ENCODE measurements at places on chromosomes 11 and 22. TPM values are rescaled to one million over a fixed set of nuclear protein-coding genes. Genes with fewer than 3 reads are reported as not detected.
A peak's percentile ranks its signal among the peaks of the same experiment; 100 is the strongest.

DNA sequence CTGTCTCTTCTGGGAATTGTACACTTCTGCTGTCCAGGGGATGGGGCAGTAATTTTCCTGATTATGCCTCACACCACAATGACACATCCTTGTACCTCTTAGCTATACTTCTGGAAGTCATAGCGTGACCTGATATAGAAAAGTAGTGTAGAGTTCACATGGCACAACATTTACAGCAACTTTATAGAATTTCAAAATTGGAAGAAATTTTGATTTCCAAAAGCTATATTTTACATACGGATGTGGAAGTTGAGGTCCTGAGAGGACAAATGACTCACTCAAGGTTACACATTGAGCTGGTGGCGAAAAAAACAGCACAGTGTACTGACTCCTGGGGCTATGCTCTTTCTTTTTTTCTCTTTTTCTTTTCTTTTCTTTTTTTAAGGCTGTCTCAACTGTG, 6.3 kb upstream of the CYP2R1 start:
- DNase-seq = no peak
- H3K4me3 ChIP-seq = no peak overlapping the region
- H3K27ac ChIP-seq = no peak overlapping the region
- no peaks in the 10 kb centered on the region for H3K4me1 ChIP-seq

DNA sequence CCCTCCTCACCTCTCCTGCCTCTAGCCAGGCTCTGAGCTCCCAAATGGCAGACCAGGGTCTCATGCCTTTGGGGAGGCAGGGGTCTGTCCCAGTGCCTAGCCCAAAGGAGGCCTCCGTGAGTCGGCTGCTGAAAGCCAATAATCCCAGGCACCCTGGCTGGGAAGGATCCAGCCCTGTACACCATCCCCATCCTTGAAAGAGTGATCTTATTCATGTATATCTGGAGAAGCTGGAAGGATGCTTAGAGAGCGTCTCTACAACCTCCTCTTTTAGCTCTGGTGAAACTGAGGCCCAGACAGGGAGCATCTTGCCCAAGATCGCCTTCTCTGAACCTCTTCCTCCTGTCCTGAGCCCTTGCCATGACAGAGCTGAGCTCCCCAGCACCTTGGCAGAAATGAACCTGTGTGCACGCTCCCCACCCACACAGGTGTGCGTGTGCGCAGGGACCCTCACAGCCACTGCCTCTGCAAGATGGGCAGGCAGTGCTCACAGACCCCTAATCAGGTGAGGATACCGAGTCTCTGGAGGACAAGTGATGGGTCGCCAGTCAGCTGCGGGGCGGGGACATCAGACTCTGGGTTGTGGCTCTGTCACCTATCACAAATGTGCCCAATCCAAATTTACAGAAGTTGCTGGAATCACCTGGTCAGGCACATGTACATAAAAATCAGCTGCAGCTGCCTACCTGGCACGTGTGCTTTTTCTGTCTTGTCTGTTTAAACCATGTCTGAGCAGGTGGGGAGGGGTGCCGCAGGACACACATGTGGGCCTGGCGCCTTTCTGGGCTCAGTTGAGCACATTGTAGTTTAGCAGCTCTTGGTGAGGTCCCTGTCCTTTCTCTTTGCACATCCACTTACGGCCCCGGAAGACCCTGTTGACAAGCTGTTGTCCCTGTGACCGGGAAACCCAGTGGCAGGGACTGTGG, 49.3 kb upstream of the WNT7B start:
- H3K36me3 ChIP-seq = no peaks in the 10 kb centered on the region
- H3K27me3 ChIP-seq = peaks cover 17% of the 10 kb centered on the region
- no peak overlapping the region for H3K27ac ChIP-seq
- H3K4me1 ChIP-seq = peaks cover 6% of the 10 kb centered on the region
- H3K4me3 ChIP-seq = no peak overlapping the region

DNA sequence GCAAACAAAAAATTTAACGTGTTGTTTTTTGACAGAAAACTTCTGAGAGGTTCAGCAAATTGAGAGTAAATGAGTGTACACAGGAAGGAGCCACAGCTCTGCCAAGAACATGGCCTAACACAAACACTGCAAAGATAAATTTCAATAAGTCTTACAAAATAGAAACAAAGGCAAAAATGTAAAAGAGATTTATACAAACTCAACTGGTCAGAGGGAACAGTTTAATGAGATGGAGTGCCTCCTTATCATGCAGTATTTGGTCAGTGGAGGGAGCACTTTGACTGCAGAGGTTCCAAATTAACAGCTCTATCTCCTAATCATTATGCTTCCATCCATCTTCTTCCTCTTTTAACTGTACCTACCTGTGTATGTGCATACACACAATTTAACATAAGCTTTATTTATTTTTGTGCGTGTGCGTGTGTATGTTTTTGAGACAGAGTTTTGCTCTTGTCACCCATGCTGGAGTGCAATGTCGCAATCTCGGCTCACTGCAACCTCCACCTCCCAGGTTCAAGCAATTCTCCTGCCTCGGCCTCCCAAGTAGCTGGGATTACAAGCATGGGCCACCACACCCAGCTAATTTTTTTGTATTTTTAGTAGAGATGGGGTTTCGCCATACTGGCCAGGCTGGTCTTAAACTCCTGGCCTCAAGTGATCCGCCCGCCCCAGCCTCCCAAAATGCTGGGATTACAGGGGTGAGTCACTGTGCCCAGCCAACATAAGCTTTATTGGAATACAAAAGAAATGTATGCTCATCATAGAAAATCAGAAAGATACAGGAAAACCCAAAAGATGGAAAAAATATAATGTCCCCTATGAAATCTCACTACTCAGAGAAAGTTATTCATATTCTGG, 111.9 kb downstream of the MRTFA start:
- H3K4me3 ChIP-seq = no peak overlapping the region
- DNase-seq = peak; percentile 28
- H3K36me3 ChIP-seq = no peaks in the 10 kb centered on the region
- H3K27ac ChIP-seq = no peak overlapping the region
- no peaks in the 10 kb centered on the region for H3K4me1 ChIP-seq
- no peaks in the 10 kb centered on the region for H3K27me3 ChIP-seq

DNA sequence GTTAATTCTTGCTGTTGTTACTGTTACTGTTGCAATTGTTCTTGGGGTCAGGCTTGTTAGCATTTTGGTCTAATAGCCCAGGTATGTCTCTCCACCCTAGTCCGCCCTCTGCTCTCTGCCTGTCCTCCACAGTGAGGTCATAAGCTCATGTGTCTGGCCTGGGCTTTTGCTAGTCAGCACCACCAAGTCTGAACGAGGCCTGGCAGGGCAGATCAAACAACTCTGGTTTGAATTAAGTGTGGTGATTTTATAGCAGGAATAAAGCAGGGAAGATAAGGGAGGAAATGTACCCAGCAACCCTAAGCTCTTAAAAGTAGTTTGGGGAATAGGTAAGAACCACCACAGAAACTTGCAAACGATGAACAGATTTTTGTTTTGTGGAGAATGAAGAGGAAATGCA, 98.7 kb downstream of the ABTB2 start:
- no peak overlapping the region for H3K27ac ChIP-seq
- H3K36me3 ChIP-seq = no peaks in the 10 kb centered on the region
- no peak overlapping the region for H3K4me3 ChIP-seq
- no peaks in the 10 kb centered on the region for H3K4me1 ChIP-seq
- no peaks in the 10 kb centered on the region for H3K27me3 ChIP-seq
- DNase-seq = no peak

- H3K4me1 ChIP-seq = no peaks in the 10 kb centered on the region
- no peak for DNase-seq
- H3K27me3 ChIP-seq = no peaks in the 10 kb centered on the region
- no peak overlapping the region for H3K27ac ChIP-seq
Observed at GRCh38 chr11:129427376-129427775, 51.7 kb downstream of the BARX2 start.

The FXYD2 gene
- 0.78 TPM for total RNA-seq

DNA sequence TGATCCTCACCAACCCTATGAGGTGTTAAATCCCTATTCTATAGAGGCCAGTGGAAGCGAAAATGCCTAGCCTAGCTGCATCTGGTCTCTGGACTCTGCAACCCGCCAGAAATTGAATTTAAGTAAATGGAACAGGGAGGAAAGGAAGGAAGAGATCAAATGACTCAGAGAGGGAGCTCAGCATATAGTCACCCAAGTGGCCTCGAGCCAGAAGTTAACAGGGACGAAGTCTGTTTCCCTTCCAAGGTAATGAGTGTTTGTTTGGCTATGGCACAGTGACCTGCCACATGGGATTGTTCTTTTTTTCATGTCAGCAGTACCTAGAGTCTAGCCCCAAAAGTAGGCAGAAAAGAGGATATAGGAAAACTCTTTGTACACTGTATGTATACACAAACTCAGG, 66.3 kb downstream of the PAK1 start:
- no peaks in the 10 kb centered on the region for H3K27me3 ChIP-seq
- DNase-seq = no peak
- H3K4me3 ChIP-seq = no peak overlapping the region
- H3K27ac ChIP-seq = no peak overlapping the region
- no peaks in the 10 kb centered on the region for H3K36me3 ChIP-seq

DNA sequence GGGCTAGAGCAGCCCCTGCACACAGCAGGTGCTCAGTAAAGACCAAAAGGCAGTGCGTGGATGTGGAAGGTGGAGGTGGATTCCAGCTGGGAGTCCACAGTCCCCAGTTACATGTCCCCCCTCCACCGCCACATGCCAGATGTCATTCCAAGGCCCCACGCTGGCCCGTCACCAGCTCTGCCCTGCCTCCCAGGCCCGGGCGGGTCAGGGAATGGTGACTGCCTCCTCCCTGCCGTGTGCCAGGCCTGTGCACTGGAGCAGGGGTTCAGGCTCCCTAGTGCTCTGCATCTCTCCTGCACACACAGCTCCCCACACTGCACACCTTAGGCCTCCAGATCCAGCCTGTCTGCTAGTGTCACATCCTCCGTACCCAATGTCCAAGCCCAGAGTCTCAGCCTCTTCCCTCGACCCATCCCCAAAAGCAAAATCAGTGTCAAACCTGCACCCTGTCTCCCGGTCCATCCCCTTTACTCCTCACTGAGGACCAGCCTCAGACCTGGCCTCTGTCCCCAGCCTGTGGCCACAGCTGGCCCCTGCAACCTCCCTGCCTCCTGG, 40.2 kb upstream of the PRODH start:
- H3K27ac ChIP-seq = no peak overlapping the region
- no peak for DNase-seq
- H3K27me3 ChIP-seq = peaks cover 2% of the 10 kb centered on the region
- no peaks in the 10 kb centered on the region for H3K36me3 ChIP-seq

DNA sequence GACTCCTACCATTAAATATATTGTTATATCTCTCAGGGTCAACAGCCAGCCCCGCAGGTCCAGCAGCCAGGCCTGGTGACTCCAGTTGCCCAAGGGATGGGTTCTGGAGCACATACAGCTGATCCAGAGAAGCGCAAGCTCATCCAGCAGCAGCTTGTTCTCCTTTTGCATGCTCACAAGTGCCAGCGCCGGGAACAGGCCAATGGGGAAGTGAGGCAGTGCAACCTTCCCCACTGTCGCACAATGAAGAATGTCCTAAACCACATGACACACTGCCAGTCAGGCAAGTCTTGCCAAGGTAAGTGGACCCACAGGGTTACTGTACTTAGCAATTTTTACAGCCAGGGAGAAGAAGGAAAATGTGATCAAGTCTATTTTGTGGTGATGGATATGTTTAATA, 35.1 kb downstream of the EP300 start:
- H3K4me1 ChIP-seq = peaks cover 3% of the 10 kb centered on the region
- no peak overlapping the region for H3K27ac ChIP-seq
- no peak for DNase-seq
- H3K27me3 ChIP-seq = no peaks in the 10 kb centered on the region
- no peak overlapping the region for H3K4me3 ChIP-seq

DNA sequence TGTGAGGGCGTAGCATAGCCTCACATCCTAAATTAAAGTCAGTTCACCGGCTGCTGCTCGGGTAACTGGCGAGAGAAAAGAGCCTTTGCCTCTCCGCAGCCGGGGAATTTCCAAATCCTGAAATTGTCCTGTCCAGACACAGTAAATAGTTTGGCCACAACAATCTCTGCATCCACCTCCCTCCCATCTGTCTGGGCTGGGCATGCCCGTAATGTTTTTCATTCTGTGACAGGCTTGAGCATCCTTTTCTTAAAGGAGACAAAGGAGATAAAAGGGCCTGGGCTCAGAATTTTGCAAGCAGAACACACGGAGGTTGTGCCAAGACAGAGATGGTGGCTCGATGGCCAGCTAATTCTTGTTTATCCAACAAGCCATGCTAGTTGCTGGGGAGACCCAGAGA, 19.2 kb upstream of the CBX6 start:
- H3K36me3 ChIP-seq = no peaks in the 10 kb centered on the region
- DNase-seq = no peak
- no peak overlapping the region for H3K4me3 ChIP-seq
- H3K4me1 ChIP-seq = no peaks in the 10 kb centered on the region
- peaks cover 6% of the 10 kb centered on the region for H3K27me3 ChIP-seq
